Activated CD4-positive, alpha-beta T cell treated with anti-CD3 and anti-CD28 coated beads for 24 hours (primary cell): ENCODE measurements at places on chromosomes 1 and 21.

- DNase-seq: no peak
Observed at GRCh38 chr1:111275079-111275478, 15.6 kb upstream of the CHIA start.

GRCh38 chr21:20551939-20552338 lies 446.3 kb upstream of the NCAM2 start:
- DNase-seq: no peak

GRCh38 chr1:75985827-75986226 lies 53.6 kb upstream of the ASB17 start:
- DNase-seq: no peak

- DNase-seq: no peak
Observed at GRCh38 chr1:77631751-77632150, 50.7 kb downstream of the ZZZ3 start.

- no peak for DNase-seq
Observed at GRCh38 chr1:53945183-53945432, 391 bp downstream of the IFT25 start.

GRCh38 chr1:204941421-204942338 lies 71.0 kb downstream of the NFASC start:
- DNase-seq: peak; percentile 48

DNA sequence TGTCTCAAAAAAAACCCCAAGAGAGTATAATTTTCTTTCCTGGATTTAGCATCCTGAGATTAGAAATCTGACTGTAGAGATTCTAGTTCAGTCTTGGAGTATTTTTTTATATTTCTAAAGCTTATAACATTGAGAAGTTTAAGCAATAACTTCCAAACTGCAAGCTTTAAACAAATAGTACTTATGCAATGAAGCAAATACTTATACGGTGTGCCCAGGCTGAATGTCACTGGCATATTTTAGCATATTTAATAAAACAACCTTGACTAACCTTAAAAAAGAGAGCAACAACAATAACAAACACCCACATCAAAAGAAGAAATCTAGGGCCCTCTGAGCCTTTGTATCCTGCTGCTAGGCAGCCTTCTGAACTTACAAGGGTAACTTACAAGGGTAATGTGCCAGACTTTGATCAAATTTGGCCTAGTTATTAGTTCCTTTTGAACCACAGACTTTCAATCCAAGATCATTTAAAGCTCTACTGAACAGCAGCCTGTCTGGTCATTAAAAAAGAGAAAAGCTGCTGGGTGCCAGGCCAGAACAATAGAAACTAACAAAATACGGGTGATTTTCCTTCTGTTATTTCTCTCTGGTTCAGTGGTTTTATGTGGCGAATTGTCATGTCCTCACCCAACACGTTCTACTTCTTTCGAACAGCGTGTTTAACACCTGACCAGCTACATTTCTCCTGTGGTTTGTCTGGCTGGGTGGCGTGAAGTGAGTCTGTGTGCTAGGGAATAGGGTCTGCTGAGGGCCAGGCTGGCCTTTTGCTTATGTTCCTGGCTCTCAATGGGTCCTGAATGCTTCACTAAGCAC lies 16.2 kb downstream of the MTOR start:
- DNase-seq: no peak

DNA sequence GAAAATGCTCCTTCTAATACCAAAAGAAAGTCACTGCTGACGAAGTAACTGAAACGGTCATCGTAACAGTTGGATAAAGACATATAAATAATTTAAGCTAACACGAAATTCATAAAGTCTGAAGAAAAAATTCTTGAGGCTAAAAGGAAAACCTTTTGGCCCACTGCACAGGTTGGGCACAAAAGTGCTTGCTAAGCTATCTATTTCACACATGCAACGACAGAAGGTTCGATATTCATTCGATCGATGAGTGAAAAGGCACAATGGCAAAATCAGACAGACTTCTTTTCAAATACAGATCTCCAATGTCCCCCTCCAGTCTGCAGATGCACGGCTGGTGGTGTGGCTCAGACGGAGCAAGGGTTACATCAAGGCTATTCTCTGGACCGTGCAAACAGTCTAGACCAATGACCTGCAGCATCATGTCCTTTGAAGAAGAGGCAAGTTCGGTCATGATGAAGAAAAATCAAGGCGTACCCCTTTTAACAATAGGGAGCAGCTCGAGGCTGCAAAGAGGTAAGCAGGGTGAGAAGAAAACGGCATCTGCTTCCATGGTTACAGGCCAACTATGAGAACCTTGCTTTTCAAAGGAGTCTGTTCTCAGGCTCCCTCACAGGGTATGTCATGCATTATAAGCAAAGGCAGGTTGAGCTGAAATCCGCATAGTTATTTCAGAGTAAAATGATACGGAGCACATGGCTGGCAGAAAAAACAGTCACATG lies 579.6 kb downstream of the USP25 start:
- no peak for DNase-seq

- DNase-seq: no peak
Observed at GRCh38 chr1:30420519-30421050, 302.8 kb downstream of the MATN1 start.

GRCh38 chr1:162303004-162303344 lies 73.7 kb downstream of the SPATA46 start:
- no peak for DNase-seq

DNA sequence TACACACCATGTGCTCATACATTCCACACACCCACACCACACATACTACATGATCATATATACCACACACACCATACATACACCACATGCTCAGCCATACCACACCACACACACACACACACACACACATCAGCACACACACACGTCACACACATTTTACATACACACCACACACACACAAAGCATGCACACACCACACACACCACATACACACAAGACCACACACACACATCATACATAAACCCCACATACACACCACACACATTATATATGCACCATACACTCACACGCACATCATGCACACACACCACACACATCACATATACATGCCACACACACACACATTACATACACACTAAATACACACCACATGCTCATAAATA lies 124.5 kb upstream of the ERG start:
- no peak for DNase-seq

GRCh38 chr1:41846625-41847405 lies 71.9 kb downstream of the HIVEP3 start:
- DNase-seq: no peak
